ENCODE measurements at places on chromosomes 1 and 21.
A peak's percentile ranks its signal among the peaks of the same experiment; 100 is the strongest.

- DNase-seq: no peak
Observed at GRCh38 chr1:172431204-172431603, 10.7 kb downstream of the C1orf105 start.

- DNase-seq: no peak
Observed at GRCh38 chr1:25546193-25546592, 2.8 kb downstream of the LDLRAP1 start.

DNA sequence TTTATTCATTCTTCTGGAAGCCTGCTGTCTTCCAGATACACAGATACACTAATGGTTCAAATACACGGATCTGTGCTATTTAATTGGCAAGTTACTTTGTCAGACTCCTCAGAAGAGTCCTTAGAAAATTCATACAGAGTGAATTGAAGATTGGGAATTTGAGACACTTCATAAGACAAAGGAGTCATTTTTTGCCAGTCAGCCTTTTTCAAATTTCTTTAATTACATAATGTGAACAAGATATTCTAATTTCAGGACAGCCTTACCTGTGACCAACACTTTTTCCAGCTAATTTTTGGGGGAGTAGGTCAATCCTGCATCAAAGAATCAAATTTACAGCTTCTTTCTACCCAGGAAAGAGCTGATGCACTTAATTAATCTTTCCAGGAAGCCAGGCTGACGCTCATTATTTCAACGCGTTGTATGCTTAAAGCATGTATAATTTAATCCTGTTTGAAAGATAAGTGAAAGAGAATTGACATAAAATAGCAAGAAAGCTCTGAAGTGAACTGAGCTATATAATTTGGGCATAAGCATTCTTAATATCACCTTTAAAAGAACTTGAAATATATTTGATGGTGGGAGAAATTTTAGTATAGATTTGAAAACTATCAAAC, 12.8 kb upstream of the NRIP1 start:
- no peak for DNase-seq

DNA sequence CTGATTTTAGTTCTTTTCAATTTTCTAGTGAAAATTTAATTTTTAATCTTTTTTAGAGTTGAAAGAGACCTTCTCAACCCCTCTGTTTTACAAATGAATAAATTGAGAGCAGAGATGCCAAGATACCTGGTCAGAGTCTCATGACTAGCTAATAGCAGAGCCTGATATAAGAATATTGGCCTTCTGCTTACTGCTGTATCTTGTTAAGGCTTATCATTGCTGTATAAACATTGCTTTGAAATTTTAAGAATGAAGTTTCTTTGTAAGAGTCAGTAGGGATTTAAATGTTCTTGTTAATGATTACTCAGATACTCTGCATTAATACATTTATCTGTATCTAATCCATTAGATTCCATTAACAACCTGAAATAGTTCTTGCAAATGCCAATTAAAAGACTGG, 9.8 kb downstream of the XPR1 start:
- no peak for DNase-seq

DNA sequence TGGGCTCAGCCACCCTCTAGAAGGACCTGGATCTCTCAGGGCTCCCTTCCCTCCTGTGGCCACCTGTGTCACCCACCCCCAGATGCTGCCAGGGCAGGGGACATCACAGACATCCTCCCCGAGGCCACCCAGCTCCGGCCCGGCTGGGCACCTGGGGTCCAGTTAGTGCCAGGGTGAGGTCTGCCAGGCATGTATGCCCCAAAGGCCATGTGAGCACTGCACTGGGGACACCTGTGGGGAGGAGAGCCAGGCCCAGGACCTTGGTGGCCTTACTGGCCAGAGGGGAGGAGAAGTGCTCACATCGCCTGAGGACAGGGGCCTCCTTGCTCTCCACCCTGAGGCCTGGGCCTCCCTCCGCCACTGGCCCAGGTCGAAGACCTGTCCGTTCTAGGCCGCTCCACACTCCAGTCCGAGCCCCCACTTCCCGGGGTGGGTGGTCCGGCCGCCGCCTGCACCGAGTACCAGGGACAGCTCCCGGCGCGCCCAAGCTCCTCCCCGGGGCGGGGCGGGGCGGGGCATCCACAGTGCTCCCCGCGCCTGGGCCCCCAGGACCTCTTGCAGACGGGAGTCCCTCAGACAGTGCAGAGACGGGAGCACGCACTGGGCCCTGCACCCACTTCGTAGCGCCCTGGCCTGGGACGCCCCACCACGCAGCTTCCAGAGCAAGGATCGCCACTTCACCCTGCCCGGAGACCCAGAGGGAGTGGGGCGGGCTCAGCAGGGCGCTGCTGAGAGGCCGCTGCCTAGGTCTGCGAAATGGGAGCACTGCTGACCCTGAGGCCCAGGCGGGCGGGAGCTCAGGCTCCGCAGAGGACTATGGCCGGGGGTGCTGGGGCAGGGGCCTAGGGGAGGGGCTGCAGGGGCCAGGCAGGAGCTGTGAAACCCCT, 34.3 kb upstream of the CCDC27 start:
- no peak for DNase-seq

DNA sequence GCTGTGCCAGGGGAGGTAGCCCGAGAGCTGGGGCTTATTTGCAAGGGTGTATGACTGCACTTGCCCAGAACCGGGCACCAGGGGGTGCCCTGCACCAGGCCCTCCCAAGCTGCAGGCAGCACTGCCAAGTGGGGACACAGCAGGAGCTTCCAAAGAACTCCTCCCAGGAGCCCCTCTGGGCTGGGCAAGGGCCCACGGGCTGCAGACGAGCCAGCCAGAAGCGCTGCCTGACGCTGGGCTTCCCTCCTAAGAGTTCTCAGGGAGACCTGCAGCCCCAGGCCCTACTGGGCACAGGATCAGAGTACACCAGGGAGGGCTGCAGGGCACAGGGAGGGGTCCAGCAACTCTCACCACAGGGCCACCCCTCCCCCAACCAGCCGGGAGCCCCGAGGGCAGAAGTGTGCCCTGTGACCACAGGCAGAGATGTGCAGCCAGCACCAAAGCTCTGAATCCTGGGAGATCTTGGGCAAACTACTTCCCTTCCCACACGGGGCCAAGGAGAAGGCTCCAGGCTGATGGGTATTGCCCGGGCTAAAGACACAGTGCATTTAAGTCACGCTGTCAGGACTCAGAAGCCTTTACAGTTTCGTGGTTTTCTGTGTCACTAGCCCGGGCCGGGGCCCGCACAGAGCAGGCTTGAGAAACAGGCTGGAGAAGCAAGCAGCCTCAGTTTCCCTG, 63.4 kb downstream of the KCNAB2 start:
- peak; percentile 42 for DNase-seq

DNA sequence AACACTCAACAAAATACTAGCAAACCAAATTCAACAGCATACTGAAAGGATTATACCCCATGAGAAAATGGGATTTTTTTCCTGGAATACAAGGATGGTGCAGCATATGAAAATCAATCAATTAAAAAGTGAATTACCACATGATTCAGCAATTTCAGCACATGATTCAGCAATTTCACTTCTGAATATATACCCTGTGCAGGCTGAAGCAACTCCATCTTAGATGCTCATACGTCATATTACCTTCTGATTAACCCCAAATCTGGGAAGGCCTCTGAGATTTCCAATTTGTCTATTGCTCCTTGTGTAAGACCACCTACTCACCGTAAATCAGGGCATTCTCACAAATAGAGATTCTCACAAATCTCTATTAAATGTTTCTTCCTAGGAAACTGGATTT, 43.8 kb upstream of the ERO1B start:
- no peak for DNase-seq

- no peak for DNase-seq
Observed at GRCh38 chr1:218462587-218462986, 117.5 kb downstream of the TGFB2 start.

- no peak for DNase-seq
Observed at GRCh38 chr1:31583082-31583994, 7.0 kb downstream of the TINAGL1 start.

- DNase-seq: peak; percentile 82
Observed at GRCh38 chr1:31939484-31940329, 1.5 kb upstream of the PTP4A2 start.

- DNase-seq: no peak
Observed at GRCh38 chr21:32590130-32590529, 4.8 kb upstream of the TCP10L start.

DNA sequence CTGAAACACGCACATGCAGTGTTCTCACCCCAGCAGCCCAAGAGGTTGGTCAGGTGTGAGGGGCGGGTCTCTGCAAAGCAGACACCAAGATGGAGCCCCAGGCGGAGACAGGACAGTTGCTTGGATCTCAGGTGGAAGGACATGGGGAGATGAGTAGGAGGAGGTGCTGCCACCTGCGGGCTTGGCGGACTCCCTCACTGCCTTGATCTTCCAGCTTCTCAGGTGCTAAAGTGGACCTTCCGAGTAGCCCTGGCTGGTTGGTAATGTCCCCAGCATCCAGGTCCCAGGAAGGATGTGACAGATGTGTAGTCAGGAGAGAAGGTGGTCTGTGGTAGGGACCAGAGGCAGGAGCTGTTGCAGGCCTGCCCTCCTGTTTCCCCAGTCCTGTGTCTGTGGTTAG, 114.1 kb downstream of the AJAP1 start:
- no peak for DNase-seq

DNA sequence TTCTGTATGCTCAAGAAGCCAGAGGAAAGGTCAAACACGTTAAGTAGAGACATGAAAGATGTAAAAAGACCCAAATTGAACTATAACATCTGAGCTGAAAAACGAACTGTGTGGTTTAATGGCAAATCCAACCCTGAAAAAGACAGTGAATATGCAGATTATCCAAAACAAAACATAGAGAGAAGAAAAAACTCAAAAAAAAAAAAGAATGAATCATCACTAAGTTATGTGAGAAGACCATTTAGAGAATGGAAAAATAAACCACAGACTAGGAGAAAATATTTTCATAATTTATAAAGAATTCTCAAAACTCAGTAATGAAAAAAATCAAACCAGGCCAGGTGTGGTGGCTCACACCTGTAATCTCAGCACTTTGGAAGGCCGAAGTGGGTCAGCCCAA, 253.3 kb downstream of the PLPP3 start:
- no peak for DNase-seq

- no peak for DNase-seq
Observed at GRCh38 chr1:231625975-231626534, 535 bp upstream of the DISC1 start.

DNA sequence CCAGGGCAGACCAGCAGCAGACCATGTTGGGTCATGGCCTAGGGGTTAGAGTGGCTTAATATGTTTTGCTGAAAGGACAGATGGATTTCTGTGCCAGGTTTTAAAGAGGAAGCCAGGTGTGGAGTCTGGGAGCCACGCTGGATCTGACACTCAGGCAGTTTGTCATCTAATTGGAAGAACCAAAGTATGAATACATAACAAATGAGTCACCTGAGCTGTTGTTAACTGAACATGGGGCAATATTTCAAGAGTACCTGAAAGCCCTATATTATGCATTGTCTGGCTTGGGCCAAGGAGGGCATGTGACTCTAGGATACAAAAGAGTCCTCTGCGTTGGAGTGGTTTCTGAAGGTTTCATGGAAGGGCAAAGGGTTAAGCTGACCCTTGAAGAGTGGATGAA, 70.6 kb downstream of the LMO4 start:
- no peak for DNase-seq

GRCh38 chr1:61978796-61979195, 215.9 kb upstream of the L1TD1 start:
- DNase-seq: no peak

- no peak for DNase-seq
Observed at GRCh38 chr1:21264898-21265297, 25.4 kb downstream of the ECE1 start.

DNA sequence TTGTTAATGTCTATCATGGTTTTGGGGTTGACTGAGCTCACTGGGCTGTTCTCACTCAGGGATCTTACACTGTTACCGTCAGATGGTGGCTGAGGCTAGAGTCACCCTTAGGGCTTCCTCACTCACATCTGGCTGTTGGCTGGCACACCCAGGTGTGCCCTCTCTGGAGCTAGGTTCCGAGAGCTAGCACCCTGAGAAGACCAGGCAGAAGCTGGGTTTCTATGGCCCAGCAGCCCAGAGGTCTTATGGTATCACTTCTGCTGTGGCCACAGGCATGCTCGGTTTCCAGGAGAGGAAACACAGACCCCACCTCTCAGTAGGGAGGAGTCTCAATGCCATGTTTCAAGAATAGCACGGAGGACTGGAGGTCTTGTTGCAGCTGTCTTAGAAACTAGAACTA, 20.7 kb upstream of the KIF1B start:
- DNase-seq: no peak

DNA sequence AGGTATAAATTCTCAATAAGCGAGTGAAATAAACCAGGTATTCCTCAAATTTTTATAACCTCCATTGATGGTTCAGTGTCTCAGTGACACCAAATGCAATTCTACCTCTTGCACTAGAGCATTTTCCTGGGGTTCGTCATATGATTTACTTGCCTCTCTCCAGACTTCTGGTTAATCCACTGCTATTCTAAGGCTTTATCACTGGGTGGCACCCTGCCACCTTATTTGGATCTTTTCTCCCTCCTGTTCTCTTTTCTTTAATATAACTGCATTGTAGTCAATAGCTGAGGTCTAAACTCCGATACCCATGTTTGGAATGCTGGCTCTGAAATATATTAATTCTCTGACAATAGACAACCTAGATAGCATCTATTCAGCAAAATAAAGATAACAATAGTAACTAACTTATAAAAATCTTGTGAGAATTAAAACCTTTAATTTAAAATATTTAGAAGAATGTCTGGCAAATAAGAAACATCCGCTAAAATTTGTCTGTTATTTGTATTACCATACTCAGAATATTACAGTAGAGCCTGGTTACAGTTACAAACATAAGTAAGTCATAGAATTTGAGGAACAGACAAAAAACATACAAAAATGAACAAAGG, 436.4 kb downstream of the PLA2G4A start:
- DNase-seq: no peak

DNA sequence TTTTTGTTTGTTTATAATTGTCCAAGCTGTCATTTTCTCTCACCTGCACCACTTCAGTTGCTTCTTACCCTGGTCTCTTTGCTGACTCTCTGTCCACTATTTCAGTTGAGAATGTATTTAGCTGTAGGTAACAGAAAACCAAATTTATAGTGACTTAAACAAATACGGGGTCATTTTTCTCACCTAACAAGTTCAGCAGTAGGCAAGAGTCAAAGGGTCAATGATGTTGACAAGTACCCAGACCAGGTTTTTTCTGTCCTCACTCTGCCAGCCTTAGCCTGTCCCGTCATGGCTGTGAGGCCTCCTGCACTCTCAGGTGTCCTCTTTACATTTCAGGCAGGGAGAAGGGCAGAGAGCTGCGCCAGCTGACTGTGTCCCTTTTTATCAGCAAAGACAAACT, 11.8 kb downstream of the RIIAD1 start:
- no peak for DNase-seq

- no peak for DNase-seq
Observed at GRCh38 chr21:42514883-42515228, 1.2 kb downstream of the SLC37A1 start.

DNA sequence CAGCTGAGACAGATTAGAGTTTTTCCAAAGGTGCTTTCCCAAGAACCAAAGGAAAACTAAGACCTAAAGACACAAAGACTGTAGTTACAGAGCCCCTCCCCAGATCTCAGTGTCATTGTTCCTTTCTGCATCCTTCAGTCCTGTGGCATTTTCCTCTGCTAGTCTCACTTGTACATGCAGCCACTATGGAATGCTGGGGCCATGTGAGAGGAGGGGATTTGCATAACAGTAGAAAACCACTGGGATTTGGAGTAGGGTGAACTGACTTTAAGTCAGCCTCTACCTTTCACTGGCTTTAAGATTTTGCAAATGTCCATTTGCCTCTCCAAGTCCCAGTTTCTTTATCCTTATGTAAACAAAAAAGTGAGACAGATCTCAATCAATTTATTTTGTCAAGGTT, 119.4 kb upstream of the F3 start:
- DNase-seq: no peak
